RWPE1 (cell line): ENCODE measurements at places on chromosomes 7 and 10.

DNA sequence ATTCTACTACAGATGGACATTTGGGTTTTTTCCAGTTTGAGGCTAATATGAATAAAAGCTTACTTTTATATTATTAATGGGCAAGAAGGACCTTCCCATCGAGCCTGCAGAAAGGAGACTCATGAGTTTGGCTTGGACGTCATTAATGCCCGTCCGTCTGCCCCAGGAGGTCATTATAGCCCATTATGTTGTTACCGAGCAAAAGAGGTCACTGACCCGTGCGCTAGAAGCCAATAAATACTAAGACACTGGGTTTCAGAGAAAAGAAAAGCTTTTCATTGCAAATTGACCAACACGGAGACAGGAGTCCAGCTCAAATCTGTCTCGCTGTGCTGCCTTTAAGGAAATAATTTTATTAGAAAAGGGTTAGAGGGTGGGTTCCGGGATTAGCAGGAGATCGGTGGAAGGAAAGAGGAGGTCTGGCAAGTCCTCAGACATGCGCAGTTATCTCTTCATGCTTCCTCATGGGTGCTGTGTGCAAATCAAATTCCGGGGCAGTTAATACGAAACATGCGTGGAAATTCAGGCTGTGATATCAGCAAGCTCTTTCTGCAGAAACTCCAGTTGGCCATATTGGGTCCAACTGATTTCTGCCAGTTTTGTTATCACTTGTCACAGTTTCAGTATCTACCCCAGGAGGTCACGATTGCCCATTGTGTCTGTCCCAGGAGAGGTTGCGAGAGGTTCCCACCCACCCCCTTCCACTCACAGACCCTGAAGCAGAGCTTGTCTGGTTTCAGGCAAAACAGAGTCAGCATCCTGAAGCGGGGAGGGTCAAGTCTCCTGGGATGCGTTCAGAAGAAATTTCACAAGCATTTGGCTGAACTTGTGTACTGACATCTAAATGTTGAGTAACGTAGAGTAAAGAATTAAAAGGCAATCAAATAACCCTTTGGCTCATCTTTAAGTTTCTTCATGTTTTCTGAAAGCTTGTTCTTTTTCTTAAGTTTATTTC is 1.1 kb upstream of the GALNTL5 start:
- no peak for DNase-seq

- DNase-seq, result no peak
Observed at GRCh38 chr7:1149351-1149794, 10.6 kb downstream of the ZFAND2A start.

- no peak for DNase-seq
Observed at GRCh38 chr10:94131885-94132284, 138.2 kb downstream of the PLCE1 start.

- DNase-seq, result no peak
Observed at GRCh38 chr7:130372402-130373165, 7.7 kb upstream of the CPA1 start.

DNA sequence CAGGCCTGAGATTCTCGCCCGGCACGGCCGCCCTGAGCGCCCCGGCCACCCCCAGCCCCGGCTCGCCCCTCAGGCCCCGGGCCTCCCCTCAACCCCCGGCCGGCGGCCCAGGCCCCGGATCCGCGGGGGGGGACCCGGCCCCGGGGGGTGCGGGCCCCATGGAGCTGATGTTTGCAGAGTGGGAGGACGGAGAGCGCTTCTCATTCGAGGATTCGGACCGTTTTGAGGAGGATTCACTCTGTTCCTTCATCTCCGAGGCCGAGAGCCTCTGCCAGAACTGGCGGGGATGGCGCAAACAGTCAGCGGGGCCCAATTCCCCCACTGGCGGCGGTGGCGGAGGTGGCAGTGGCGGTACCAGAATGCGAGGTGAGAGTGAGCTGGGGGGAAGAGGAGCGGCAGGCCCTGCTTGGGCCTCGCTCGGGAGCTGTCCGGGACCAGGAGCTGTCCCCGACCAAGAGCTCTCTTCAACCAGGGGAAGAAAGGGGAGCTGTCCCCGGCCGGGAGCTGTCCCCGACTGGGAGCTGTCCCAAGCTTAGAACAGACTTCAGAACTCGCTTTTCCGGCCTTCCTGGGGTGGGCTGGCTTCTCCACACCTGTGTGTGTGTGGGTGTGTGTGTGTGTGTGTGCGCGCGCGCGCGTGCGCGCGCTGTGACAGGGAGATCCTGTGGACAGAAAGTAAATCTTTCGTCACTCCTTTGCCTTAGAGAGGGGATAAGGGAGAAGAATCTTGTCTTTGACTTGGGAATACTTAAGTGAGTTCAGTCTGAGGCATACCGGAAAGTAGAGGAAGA is 510 bp downstream of the ZSWIM8 start:
- no peak for DNase-seq

GRCh38 chr10:91707236-91707635 is 74.4 kb upstream of the PPP1R3C start:
- DNase-seq, result no peak

DNA sequence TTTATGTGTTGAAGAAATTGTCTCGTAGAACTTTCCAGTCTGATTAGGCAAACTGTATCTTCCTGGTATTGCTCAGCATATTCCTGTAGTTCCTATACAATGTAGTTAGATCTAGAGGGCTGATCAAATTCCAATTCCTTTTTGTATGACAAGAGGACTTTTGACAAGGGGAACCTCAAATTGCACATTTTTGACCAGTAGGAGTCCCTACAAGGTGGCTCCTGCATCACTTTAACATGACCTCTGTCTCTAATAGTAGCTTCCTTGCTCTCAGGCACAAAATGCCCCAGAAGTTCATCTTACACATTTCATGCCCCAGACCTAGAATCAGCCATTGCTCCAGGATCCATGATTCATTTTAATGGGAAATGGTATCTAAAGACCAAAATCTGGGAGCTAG is 18.7 kb downstream of the HERPUD2 start:
- DNase-seq, result no peak

- DNase-seq, result no peak
Observed at GRCh38 chr7:44067064-44067951, 1.9 kb upstream of the PGAM2 start.

DNA sequence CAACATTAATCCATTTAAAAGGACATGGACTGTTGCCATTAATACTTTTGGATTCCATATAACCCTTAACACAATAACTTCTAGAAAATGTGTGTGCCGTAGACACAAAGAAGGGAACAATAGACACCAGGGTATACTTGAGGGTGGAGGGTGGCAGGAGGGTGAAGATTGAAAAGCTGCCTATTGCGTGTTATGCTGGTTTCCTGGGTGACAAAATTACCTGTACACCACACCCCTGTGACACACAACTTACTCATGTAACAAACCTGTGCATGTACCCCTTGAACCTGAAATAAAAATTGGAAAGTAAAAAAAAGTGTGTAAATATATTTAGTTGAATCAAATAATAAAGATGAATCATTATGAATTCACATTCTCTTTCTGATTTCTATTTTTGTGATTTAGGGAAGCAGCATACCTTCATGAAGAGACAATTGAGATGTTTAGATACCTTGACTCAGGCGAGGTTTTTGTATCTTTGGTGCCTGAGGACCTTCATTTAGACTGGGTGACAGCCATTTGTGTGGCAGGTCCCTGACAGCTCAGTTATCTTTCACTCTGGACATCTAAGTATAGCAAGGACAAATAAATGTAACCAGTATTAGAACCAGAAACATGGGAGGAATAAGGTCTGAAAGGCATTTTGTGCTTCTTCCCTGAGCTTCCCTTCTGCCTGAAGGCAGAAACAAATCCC is 28.7 kb downstream of the GIMAP8 start:
- DNase-seq, result peak; percentile 42

DNA sequence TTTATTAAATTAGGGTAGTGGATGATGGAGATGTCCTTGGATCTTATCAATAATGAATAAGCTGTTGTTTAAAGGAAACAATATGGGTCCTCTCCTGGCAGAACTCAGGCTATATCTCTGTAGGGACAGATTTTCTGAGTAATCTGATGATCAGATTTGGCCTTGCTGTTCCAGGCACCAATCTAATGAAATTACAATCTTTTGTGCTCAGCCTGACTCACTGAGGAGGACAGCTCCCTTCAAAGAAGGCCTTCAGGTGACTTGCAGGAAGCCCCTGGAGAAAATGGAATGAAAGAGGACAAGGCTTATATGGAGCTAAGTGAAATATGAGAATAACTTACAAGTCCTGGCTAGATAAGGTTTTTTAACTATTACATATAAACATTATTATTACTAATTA is 486.4 kb upstream of the SORCS1 start:
- no peak for DNase-seq

DNA sequence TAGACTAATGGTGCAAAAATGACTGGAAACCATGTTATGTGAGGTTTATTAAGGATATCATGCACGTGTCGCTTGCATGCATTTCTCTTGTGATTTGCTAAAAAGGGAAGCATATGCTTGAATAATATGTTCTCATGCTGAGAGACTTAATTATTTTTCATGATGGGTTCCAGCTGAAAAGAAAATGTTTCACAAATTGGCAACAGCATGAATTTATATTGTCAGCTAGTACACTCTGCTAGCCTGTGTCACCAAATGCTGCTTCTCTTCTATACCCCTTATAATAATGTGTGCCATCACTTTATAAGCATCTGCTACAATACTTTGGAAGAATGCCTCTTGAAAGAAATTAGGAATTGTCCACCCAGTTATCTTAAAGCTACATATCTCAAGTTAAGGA is 63.0 kb downstream of the GNAI1 start:
- no peak for DNase-seq

DNA sequence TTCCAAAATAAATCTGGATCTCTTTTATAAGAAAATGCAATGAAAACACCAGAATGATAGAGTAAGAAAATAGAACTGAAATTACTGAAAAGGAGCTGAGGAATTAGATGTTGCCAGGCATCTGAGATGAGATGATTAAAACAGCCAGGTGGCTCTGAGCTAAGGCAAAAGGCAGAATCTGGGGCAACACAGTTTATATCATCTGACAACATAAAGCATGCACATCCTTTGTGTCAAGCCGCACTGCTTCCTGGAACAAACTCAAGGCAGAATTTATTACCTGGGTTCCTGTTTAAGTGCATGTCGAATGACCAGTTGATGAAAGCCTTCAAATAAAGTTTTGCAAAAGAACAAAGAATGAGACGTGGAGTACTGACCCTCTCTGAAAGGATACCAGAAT is 247.0 kb downstream of the SNX10 start:
- DNase-seq, result no peak

DNA sequence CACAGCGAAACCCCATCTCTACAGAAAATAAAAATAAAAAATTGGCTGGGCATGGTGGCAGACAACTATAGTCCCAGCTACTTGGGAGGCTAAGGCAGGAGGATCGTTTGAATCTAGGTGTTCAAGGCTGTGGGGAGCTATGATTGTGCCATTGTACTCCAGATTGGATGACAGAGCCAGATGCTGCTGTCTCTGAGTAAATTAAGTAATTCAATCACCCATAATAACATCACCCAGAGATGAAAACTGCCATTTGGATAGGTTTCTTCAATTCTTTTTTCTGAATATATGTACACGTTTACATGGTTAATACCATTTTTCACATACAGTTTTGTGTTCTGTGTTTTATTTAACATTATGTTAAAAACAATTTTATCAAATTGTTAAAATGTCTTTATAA is 79.3 kb downstream of the WIPF3 start:
- DNase-seq, result no peak

- no peak for DNase-seq
Observed at GRCh38 chr7:35289376-35289775, 35.5 kb upstream of the TBX20 start.

DNA sequence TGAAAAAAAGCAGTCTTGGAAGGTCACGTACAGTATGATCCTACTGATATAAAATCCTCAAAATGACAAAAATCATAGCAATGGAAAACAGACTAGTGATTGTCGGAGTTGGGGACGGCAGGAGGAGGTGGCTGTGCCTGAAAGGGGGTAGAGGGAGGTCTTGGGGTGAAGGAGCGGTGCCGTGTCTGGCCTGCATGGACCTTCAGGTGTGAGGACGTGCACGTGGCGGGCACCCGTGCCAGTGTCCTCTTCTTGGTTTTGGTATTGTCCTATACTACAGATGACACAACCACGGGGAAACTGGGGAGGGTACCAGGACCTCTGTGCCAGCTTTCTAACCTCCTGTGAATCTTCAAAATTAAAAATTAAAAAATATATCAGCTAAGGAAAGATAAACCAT is 73.0 kb downstream of the COBL start:
- no peak for DNase-seq

GRCh38 chr10:70832852-70833528 is 17.2 kb downstream of the SGPL1 start:
- DNase-seq, result peak; percentile 57

- peak; percentile 96 for DNase-seq
Observed at GRCh38 chr7:21945454-21946221, at the start of gene CDCA7L. TSS of gene CDCA7L (minus strand) at chr7:21945899. CDS start at chr7:21945804, 95 bp downstream.

GRCh38 chr7:15457990-15458955 is 103.5 kb downstream of the AGMO start:
- no peak for DNase-seq

- DNase-seq, result no peak
Observed at GRCh38 chr10:70677620-70678249, 5.4 kb downstream of the ADAMTS14 start.

DNA sequence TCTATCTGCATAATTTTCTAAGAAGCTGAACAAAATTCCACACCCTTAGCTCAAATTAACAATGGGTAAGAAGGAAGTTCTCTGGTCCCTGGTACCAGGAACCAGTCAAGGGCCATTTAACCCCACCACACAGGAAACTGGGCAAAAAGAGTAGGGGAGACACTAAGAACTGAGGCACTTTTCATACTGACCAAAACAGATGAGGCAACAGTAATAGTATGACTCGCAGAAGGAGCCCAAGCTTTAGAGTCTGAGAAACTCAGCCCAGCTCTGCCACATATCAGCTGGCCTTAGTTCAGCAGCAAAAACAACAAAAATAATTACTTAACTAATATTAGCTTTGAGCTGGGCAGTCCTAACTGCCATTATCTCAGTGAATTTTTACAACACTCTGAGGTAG is 221.2 kb downstream of the FAM107B start:
- DNase-seq, result peak; percentile 20
